NCI-H1048 (cell line): ENCODE measurements at places on chromosomes 5 and 9.

DNA sequence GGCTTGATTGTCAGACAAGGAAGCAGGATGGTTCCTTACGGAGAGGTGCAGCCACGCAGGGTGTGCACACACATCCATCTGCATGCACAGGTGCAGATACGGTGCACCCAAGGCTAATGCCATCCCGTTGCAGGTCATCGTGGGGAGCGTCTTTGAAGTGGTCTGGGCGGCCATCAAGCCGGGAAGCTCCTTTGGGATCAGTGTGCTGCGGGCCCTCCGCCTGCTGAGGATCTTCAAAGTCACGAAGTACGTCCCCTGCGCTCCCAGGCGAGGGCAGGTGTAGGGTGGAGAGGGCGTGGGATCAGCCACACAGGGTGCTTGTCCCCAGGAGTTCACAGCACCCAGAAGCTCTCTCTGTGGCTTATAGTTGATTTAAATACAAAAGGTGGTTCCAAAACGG lies 106.4 kb downstream of the CACNA1B start:
- no peak for DNase-seq

GRCh38 chr9:89742660-89743059 lies 137.8 kb downstream of the GADD45G start:
- DNase-seq = no peak

DNA sequence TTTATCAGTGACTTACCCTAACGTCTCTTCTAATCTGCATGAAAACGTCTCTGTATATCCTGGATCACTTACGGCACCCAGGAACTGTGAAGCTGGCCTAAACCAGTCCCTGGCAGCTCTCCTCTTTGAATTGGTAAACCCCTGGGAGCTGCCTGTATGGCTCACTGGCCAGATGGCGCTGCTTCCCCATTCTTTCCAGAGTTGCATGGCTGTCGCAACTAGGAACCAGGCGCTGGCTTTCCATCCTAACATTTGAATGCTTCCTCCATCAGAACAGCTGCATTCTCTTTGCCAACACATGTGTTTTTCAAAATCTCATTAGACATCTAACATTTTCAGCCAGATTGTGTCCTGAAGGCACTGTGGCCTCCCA lies 8.0 kb upstream of the PCA3 start:
- no peak for DNase-seq

DNA sequence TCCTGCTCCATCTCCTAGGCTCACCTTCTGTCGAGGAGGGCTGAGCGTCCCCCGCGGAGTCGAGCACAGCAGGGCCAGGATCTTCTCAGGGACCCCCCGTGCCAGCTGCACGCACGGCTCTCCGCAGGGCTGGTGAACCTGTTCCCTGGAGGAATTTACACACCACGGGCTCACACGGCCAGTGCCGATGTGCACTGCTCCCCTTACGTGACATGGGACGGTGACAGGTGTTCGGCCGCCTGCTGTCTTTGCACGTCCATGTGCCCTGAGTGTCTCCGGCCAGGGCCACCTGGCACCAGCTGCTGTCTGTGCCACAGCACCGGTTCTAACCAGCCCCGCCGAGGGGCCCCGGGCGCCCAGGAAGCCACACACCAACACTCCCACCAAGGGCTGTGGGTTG lies 8.7 kb upstream of the AGPAT2 start:
- no peak for DNase-seq

DNA sequence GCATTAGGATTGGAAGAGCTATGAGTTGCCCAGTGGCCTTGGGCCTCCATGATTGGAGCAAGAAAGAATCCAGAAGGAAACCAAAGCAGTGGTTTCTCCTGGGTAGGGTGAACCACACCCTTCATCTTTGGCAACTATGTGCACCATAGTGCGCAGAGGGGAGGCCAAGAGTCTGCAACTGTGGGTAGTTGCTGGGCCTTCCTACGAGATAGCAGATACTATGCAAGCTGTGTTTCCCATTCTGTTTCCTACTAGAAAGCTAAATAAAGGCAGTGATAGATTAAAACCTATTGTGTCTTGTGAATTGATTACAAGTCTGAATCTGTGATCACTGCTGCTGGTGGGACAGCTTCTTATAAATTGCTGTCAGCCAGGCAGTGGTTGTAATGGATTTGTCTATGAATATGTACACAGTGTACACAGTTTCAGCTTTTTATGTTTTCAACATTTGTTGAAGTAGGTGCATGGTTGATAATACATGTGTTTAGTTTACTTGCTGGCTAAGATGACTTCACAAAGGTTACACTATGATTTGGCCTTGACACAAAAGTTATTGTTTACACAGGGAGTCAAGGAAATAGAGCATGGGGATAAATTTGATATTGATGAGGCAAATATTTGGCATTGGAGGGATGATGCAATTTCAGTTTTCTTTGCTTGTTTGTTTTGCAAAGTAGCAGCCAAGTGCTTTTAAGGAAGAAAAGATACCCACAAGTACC lies 23.7 kb upstream of the PDE8B start:
- DNase-seq = no peak

DNA sequence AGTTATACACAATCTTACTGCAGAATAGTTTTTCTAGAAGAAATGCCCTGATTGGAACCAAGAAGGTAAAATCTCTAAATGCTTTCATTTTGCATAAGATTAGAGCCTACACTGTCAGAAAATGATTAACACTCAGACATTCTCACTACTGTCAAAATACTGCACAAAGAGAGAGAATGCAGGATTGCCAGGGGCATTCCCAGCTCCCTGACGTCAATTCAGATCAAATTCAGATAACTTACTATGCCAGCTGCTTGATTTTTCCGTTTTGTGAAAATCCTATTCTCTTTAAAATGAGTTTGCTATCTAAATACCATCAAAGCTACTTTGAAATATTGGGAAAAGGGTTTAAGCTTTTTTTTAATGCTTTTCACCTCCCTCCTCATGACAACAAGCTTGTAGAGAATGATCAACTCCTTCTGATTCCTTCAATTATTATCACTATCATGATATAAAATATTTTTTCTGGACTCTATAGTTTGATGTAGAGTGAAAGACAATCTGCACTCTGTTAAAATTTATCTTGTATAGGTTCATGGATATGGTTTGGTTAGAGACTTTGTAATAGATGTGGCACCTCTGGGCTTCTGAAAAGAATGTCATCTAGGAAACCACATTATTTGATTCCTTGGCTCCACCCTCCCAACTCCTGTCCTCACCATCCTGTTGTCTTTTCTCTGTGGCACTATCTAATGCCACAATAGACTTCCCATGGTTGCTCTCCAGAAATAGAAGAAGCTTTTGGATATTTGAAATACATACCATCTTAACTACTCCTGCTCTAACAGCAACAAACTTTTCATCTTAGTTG lies 407.7 kb downstream of the PDE4D start:
- DNase-seq = no peak

GRCh38 chr9:108536836-108537601 lies 318.8 kb downstream of the ACTL7B start:
- DNase-seq = no peak

GRCh38 chr9:20636888-20637440 lies 14.7 kb upstream of the MLLT3 start:
- no peak for DNase-seq

DNA sequence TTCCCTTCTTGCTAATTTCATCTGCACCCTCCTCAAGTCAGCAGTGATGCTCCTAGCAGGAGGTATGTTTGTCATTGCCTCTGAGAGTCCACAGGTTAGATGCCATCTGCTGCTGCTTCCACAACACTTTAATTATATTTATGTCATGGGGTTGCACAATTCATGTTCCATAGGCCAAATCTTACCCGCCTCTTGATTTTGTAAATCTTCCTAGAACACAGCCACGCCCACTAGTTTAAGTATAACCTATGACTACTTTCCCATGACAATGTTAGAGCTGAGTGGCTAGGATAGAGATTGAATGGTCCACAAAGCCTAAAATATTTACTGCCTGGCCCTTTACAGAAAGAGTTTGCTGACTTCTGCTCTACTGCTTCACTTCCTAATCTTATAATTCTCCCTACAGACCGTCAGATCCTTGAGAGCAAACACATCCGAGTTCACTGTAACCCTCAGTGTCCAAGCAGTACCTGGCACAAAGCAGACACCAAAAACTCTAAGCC lies 21.1 kb downstream of the LIFR start:
- no peak for DNase-seq
